Smooth muscle cell of the coronary artery (primary cell): ENCODE measurements at places on chromosomes 11 and 22. TPM values are rescaled to one million over a fixed set of nuclear protein-coding genes. Genes with fewer than 3 reads are reported as not detected.

TALDO1 gene
- 69.4 and 177 TPM in 2 replicates for total RNA-seq

PATE2 gene
- total RNA-seq: 0.15 TPM in 1 of 2 replicates, not detected in the other

RAPSN gene
- 0.12 and 0.45 TPM in 2 replicates for total RNA-seq

C11orf42 gene
- total RNA-seq: not detected in 2 replicates

KCNQ1OT1 gene
- total RNA-seq: 2.1 and 2.5 TPM in 2 replicates
